Left hindlimb (tissue), 1 donor: ENCODE measurements at places on chromosomes 16 and 17.

- DNase-seq, result no peak
Measured at GRCh38 chr16:55203570-55203969, 120.4 kb upstream of the IRX6 start.

DNA sequence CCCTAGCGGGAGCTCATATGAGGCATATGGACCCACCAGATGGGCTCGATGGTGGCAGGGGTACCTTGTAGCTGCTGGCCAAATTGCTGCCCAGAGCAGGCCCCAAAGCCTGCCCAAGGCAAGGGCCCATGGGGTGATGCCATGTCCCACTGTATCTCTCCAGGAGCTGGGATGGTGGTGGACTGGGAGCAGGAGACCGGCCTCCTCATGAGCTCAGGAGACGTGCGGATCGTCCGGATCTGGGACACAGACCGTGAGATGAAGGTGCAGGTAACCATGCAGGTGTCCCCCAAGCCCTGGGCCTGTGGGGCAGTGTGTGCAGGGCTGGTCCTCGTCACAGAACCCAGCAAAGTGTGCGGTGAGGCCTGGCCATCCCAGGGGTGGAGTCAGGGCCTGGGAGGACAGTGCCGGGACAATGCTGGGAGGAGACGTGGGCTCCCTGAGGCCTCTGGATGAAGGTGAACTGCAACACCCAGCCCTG is 34.1 kb upstream of the CHMP6 start:
- peak; percentile 19 for DNase-seq

DNA sequence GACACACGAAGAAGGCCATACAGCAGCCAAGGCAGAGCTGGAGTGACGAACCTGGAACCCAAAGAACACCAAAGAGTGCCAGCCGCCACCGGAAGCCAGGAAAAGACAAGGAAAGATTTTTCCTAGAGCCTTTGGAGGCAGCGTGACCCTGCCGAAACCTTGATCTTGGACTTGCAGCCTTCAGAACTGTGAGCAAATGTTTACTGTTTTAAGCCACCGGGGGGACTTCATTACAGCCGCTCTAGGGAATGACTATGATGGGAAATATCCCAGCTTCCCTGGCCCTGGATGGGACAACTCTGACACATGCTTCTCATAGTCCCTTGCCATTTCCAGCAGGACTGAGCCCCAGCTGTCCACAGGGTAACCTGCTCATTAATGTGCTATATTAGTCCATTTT is 270.6 kb downstream of the HAPSTR1 start:
- DNase-seq, result no peak

DNA sequence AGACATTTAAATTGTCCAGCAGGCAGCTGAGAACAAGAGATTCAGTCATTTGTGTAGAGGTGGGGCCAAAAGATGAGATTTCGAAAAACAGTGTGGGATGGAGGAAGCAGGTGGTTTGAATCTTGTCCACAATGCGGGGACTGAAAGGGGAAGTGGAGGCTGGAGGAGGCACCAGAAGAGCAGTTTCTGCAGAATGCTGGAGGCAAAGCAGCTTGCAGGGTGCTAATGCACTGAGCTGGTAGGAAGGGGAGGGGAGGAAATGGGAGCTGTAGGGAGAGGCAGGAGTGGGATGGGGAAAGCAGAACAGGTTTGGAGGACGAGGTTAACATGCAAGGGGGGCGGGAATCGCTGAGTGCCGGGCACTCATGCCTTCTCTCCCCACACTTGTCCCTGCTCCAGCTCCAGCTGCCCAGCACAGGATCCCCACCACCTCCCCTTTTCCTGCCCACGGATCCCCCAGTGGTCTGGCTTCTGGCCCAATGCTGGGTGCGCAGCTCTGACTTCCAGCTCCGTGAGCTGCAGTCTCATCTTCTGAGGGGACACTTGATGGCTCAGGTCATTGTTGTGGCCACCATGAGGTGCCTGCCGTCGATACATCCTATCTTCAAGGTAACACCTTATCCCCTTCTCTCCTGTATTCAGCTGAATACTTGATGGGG is 9.4 kb downstream of the C17orf100 start:
- DNase-seq, result no peak

GRCh38 chr17:8922451-8922850 is 43.1 kb downstream of the PIK3R5 start:
- DNase-seq, result no peak

GRCh38 chr17:82230609-82231311 is 1.9 kb downstream of the SLC16A3 start:
- DNase-seq, result peak; percentile 89

- DNase-seq, result no peak
Measured at GRCh38 chr16:990516-991291, 9.1 kb downstream of the SOX8 start.

GRCh38 chr17:2690165-2691068 is 21.1 kb downstream of the CLUH start:
- no peak for DNase-seq

DNA sequence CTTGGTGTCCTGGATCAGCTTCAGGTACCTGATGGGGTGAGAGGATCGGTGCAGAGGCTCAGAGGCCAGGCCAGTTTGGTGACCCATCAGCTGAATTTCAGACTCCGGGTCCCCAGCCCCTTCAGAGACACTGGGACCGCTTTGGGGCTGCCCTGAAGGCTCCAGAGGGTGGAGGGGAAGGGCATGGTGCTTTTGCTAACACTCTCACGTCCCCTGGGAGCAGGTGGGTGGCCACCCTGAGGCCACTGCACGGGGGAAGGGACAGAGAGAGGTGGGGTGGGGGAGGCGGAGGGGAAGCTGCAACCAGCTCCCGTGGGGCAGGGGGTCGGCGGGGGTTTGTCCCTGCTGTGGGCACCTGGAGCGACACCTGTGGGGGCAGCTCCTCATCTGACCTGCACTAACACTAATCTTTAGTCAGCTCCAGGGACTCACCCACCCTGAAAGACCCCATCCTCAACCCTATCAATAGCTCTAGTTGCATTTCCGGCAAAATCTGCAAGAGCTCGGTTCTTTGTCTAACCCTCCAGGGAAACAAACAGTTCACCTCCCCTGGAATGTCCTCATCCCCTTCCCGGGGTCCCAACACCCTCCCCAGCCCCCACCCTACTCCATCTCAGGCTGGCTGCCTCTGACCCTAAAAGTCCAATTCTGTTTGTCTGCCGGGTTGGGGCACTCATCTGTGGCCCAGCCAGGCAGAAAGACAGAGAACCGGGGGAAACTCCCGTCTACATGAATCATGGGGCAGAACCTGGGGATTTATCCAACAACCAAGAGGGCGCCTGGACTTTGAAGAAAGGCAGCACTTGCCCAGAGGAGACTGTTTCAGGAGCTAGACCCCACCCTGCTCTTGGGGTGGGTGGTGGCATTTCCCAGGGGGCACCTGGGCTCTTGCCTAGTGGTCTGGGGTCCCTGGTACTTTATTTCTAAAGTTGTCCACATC is 91.9 kb upstream of the CBX4 start:
- no peak for DNase-seq

- peak; percentile 85 for DNase-seq
Measured at GRCh38 chr17:38729886-38730525, at the start of gene CISD3. TSS of gene CISD3 (plus strand) at chr17:38730341. CDS start at chr17:38730359, 18 bp downstream.

DNA sequence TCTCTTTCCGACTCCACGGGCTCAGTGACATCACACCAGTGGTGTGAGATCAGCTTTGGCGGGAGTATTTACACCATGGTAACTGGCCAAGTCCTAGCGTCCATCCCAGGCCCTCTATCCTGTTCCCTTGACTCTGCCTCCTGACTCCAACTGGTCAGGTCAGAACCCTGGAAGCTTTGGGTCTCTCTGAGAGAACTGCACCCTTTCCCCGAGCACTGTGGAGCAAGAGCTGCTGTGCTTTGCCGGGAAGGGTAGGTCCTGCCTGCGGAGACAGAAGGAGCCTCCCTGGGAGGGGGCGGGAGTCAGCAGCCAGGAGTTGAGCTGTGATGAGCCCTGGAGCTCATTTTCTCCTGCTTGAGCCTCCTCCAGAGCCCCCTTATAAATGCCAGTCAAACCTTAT is 212.1 kb upstream of the TNRC6C start:
- peak; percentile 23 for DNase-seq

- no peak for DNase-seq
Measured at GRCh38 chr17:44960691-44961090, 7.4 kb downstream of the C1QL1 start.

DNA sequence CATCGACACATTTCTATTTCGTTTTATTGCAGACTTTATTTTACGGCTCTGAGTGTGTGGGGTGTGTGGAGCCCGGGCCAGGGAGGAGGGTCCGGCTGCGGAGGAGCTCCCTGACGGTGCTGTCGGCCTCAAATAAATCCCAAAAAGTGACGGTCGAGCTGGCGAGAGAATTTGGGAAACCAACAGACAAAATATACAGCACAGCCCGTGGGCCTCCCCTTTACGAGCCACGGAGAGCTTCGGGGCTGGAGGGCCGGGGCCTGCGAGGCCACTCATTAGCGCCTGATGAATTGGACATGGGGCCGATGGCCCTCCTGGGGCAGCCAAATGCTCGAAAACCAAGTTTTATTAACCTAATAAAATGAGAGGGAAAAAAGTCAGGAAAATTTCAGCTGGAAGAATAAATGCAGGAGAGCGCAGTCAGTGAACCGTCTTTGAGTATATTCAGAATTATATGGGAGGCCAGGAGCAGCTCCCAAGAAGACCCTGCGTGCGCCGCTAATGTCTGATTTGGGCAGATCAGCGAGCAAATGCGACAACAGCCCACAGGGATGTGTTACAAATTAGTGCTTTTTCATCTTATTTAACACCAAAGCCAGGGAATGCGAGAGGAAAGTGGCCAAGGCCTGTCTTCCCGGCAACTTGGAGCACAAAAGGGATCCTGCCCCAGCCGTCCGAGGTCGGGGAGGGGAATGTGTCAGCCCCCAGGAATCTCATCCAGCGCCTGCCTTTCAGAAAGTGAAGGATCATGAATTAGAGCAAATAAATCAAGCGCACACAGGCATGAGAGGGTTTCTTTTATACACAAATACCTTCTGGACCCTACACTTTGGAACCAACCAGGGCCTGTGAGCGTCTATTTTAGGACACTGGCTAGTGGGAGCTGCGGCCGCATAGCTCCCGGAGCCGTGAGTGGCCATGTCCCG is 249.1 kb downstream of the C16orf95 start:
- DNase-seq, result no peak

DNA sequence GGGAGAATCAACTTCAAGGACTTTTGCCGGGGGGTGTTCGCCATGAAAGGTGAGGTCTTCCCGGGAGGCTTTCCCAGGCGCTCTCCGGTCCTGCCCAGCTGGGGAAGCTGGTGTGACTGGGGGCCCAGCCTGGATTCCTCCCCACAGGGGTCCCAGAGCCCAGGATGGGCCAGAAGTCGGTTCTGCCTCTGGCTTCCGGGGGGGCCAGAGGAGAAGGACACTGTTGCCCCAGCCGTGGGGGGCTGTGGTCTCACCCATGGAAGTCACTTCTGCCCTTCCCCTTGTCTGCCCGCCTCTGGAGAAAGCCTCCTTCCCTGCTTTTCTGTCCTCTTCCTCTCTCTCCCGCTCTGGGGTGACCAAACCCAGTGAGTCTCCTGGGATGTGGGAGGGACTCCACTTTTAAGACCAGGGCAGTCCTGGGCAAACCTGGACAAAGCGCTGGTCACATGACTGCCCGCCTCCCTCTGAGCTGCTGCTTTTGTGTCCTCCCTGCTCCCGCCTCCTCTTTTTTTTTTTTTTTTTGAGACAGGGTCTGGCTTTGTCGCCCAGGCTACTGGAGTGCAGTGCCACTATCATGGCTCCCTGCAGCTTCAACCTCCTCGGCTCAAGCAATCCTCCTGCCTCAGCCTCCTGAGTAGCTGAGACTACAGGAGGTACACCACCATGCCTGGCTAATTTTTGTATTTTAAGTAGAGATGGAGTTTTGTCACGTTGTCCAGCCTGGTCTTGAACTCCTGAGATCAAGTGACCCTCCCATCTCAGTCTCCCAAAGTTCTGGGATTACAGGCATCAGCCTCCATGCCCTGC is 40.6 kb downstream of the RAB11FIP4 start:
- no peak for DNase-seq

GRCh38 chr16:68665501-68665900 is 20.4 kb downstream of the CDH3 start:
- DNase-seq, result no peak

DNA sequence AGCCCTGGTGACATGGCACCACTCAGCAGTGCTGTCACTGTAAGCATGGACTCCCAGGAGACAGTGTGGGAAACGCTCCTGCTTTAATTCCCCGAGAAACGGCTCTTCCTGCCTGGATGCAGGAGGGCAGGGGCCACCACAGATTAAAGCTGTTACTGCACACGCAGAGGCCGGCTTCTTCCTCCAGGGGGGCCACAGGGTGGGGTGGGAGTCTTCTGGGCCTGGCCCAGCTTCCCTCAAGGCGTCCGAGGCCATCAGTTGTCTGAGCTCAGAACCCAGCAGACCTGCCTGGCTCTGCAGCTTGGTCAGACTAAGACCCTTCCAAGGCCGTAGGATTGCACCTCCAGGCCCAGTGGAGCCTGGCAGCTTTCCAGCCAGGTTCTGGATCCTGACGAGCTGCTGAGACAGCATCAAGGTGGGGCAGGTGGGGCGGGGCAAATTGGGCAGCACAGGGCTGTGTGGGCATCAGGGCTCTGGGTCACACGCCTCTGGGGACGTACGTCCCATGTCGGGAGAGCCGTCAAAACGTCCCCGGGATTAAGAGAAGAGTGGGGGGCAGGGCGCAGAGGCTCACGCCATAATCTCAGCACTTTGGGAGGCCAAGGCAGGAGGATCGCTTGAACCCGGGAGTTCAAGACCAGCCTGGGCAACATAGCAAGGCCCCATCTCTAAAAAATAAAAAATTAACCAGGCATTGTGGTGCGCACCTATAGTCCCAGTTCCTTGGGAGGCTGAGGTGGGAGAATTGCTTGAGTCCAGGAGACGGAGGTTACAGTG is 5.0 kb upstream of the CAPN15 start:
- no peak for DNase-seq

- DNase-seq, result no peak
Measured at GRCh38 chr16:72727565-72727964, 320.4 kb downstream of the ZFHX3 start.

DNA sequence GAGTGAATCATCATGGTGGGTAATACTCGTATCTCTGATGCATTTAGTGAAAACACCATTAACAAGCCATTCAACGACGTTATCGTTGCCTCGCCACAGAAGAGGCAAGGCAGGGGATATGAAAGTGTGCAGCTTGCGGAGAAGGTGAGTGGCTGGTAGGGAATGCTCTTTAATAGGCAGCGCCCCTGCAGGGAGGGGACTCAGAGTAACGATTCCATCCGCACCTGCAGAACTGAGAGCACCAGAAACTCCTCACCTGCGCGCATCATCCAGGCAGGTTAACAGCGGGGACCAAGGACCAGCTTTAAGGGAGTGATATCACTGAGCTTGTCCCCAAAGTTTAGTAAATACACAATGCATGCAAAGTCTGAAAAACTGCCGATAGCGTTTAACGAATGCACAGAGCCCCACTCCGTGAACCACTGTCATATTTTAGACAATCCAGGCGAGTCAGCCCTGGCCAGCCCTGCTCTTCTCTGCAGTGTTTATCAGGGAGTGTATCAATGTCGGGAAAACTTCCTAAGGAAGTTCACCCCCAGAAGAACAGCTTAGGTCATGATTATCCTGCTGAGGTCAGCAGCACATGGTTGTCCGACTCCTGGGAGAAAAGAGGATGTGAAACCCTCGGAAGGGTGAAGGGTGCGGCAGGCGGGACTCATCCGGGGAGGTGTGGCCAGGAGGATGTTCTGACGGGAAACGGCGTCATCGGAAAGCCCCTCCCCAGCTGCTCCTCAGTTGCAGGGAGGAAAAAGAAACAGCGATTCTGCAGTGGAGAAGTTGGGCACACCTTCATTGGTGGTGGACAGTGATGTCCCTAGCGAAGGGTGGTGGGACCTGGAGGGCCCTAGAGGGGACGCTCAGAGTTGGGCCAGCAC is 68.5 kb upstream of the DNAH17 start:
- DNase-seq, result peak; percentile 74
